ENCODE measurements at places on chromosomes 6 and 20. TPM values are rescaled to one million over a fixed set of nuclear protein-coding genes. Genes with fewer than 3 reads are reported as not detected.
A peak's percentile ranks its signal among the peaks of the same experiment; 100 is the strongest.

GRCh38 chr20:24699321-24700165 lies 230.1 kb downstream of the SYNDIG1 start:
- H3K36me3 ChIP-seq, result no peaks in the 10 kb centered on the region
- no peak overlapping the region for H3K27ac ChIP-seq
- DNase-seq, result peak; percentile 65
- H3K4me3 ChIP-seq, result no peak overlapping the region
- no peaks in the 10 kb centered on the region for H3K4me1 ChIP-seq

DNA sequence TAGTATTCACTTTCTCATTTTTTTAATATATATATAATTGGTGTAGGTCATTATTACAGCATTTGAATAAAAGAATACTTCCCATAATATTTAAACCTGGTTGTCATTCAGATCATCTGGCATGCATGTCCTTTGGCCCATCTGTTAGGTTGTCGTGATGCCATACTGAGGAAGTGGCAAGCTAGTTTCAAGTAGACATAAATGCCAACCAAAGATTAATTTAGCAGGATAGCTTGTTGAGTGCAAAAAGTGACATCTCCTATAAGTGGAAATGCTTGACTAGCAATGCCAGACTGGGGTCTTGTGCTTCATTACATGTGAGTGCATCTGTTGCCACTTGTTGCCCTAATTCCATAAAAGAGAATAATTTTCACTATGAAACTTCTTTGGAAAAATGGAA lies 1044.7 kb downstream of the GRIK2 start:
- H3K27ac ChIP-seq, result no peak overlapping the region
- no peaks in the 10 kb centered on the region for H3K4me1 ChIP-seq
- H3K36me3 ChIP-seq, result no peaks in the 10 kb centered on the region

The SCRT2 gene
- total RNA-seq, result not detected

DNA sequence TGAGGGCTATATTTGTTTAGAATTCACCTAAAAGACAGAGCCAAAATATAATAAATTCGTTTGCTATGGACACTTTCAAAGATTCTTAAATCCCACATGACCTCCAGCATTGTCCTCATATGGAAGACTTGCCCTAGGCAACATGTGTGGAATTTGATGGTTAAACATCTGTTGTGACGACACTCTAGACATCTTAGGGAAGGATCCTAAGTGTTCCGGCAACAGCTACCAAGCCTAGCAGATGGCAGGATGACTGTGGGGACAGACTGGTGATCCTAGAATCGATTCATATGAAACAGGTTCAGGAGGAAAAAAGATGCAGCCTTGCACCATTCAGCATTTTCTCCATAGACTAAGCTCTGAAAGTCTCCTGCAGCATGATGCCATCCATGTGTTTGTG lies 77.6 kb upstream of the BACH2 start:
- H3K27ac ChIP-seq, result no peak overlapping the region
- H3K4me1 ChIP-seq, result peaks cover 13% of the 10 kb centered on the region
- DNase-seq, result no peak
- H3K36me3 ChIP-seq, result no peaks in the 10 kb centered on the region
- no peaks in the 10 kb centered on the region for H3K27me3 ChIP-seq

DNA sequence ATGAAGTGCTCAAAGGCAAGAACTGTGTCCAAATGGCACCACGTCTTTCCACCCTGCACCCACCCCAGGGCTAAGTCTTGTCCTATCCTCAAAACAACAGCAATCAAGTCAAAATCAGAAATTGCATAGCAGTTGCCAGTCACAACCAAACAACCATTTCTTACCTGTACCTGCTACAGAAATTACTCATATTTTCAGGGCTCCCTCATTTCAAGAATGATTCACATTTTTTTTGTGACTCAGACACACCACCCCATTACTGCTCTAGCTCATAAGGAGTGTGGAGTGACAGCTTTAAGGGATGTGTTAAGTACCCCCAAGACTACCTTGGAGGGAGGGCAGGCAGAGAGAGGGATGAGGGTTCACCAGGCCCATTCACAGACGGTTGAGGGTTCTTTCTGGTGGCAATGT lies 111.7 kb downstream of the TRERF1 start:
- no peaks in the 10 kb centered on the region for H3K4me1 ChIP-seq
- no peak for DNase-seq
- H3K4me3 ChIP-seq, result no peak overlapping the region
- peak overlapping the region; percentile 32 for H3K27ac ChIP-seq
- no peaks in the 10 kb centered on the region for H3K36me3 ChIP-seq

The CRIP3 gene
- 2.6 TPM for total RNA-seq

The ESR1 gene
- 1.3 TPM for total RNA-seq

- no peak overlapping the region for H3K4me3 ChIP-seq
- no peaks in the 10 kb centered on the region for H3K27me3 ChIP-seq
- no peaks in the 10 kb centered on the region for H3K36me3 ChIP-seq
- DNase-seq, result no peak
- H3K27ac ChIP-seq, result no peak overlapping the region
- H3K4me1 ChIP-seq, result no peaks in the 10 kb centered on the region
These were observed 610.5 kb downstream of the UTRN start for GRCh38 chr6:144895313-144896278.

DNA sequence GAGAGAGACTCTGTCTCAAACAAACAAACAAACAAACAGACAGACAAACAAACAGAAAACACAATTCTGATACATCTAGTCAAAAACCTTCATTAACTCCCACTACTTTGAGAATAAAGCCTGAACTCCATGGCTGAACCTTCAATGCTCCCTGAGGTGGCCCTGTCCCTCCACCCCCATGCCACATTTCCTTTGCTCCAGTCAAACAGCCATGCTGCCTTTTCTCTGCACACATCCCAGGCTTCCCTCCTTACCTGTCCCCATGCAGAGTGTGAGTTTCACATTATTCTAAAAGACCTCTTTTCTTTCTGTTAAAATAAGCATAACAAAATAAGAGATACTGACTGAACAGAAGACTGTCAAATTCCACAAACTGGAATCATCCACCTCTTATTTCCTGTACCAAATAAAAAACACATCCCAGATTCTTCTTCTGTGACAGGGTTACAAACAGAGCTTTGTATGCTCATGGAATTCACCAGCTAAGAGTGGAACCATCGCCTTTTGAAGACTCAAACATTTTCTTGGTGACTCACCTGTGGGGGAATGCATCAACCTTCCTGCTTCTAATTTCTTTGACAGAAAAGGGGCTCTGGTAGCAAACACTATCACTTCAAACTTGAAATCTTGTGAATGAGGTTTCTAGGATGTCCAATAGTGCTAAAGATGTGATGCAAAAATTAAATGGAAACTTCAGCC lies 71.0 kb upstream of the SLC22A16 start:
- H3K36me3 ChIP-seq, result no peaks in the 10 kb centered on the region
- H3K4me3 ChIP-seq, result no peak overlapping the region

DNA sequence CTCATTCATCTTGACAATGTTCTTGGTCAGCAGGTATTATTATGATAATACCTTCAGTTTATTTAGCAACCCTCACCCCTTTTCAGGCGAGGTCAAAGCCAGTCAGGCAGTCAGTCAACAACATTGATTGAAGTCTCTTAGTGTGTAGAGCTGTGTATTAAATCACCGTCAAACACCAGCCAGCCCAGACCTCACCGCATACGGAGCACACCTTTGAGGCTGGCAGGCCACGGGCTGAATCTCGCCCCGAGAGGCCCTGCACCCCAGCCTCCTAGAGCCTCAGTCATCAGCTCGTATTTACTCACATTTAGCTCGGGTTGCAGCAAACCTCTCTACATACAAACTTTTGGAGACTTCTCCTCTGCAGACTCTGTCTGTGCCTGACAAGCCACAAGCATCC lies 36.0 kb upstream of the FOXA2 start:
- no peak overlapping the region for H3K4me3 ChIP-seq
- no peaks in the 10 kb centered on the region for H3K36me3 ChIP-seq
- peaks cover 27% of the 10 kb centered on the region for H3K27me3 ChIP-seq
- H3K27ac ChIP-seq, result no peak overlapping the region
- DNase-seq, result no peak
- H3K4me1 ChIP-seq, result no peaks in the 10 kb centered on the region

GRCh38 chr20:58223358-58223941 lies 5.0 kb downstream of the ANKRD60 start:
- no peak for DNase-seq
- H3K4me3 ChIP-seq, result no peak overlapping the region
- no peak overlapping the region for H3K27ac ChIP-seq
- no peaks in the 10 kb centered on the region for H3K36me3 ChIP-seq
- peaks cover 5% of the 10 kb centered on the region for H3K4me1 ChIP-seq

- H3K27ac ChIP-seq, result no peak overlapping the region
- H3K36me3 ChIP-seq, result no peaks in the 10 kb centered on the region
- no peak overlapping the region for H3K4me3 ChIP-seq
- no peaks in the 10 kb centered on the region for H3K4me1 ChIP-seq
- no peak for DNase-seq
- H3K27me3 ChIP-seq, result peaks cover 12% of the 10 kb centered on the region
These were observed 76.8 kb upstream of the SIRPG start for GRCh38 chr20:1734269-1734858.

GRCh38 chr6:87122477-87122876 lies 27.6 kb upstream of the CGA start:
- no peaks in the 10 kb centered on the region for H3K4me1 ChIP-seq
- H3K36me3 ChIP-seq, result no peaks in the 10 kb centered on the region
- peaks cover 10% of the 10 kb centered on the region for H3K27me3 ChIP-seq
- H3K4me3 ChIP-seq, result no peak overlapping the region
- H3K27ac ChIP-seq, result no peak overlapping the region

The CYP21A2 gene
- total RNA-seq, result 0.39 TPM

The DEFB124 gene
- not detected for total RNA-seq
